Activated CD4-positive, alpha-beta T cell treated with anti-CD3 and anti-CD28 coated beads for 36 hours (primary cell): ENCODE measurements at places on chromosomes 1 and 21.
A peak's percentile ranks its signal among the peaks of the same experiment; 100 is the strongest.

DNA sequence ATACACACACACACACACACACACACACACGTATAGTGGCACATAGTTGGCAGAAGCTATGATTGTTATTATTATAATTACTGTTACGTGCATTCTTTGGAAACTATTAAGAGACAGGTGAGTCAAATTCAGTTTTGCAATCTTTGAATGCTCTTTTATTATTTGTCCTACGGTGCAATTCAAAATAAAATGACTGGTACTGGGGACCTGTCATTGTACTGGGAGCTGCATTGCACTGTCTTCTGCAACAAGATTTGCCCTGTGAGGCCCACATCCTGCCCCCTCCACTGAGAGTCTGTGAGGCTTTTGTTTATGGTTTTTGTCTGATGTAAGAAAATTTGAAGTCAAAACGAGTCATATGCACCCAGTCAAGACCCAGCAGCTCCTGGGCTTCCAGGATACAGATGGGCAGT lies 1.9 kb downstream of the LY9 start:
- DNase-seq = peak; percentile 83

- no peak for DNase-seq
These were observed 266.7 kb upstream of the GJB5 start for GRCh38 chr1:34488080-34488708.

GRCh38 chr1:85467036-85467435 lies 2.1 kb upstream of the DDAH1 start:
- DNase-seq = no peak

DNA sequence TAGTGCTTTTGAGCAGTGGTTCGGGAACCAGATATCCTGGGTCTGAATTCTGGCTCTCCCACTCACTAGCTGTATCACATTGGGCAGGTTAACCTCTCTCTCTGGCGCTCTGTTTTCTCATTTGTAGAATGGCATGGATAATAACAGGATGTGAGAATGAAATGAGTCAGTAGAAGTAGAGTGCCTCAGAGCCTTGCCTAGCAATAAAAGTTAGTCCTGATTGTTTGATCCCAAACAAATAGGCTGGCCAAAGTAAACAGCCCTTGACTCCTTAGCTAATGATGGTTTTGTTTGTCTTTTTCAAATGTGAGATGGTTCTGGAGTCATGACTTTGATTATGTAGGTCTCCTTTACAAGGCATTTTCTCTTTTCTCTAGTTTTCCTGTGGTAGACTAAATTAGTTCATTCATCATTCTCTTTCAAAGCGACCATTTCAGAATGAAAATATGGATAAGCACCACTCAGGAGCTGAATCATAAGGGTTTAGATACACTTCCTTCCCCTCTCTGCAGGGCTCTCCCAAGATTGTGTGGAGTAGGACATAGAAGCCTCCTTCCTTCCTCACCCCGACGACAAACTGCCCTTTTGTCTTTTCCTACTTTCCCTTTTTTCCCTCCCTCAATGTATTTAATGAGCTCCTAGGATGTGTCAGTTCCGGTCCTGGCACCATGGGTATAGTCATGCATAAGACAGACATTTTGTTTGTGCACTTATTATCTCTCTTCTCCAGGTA lies 23.1 kb downstream of the KIAA0040 start:
- DNase-seq = no peak

- no peak for DNase-seq
These were observed 41.0 kb downstream of the TBX15 start for GRCh38 chr1:118947003-118947765.

- DNase-seq = no peak
These were observed 12.7 kb upstream of the ZMYM6 start for GRCh38 chr1:35044431-35044830.

GRCh38 chr1:178399177-178399728 lies 97.5 kb downstream of the CLEC20A start:
- DNase-seq = no peak

DNA sequence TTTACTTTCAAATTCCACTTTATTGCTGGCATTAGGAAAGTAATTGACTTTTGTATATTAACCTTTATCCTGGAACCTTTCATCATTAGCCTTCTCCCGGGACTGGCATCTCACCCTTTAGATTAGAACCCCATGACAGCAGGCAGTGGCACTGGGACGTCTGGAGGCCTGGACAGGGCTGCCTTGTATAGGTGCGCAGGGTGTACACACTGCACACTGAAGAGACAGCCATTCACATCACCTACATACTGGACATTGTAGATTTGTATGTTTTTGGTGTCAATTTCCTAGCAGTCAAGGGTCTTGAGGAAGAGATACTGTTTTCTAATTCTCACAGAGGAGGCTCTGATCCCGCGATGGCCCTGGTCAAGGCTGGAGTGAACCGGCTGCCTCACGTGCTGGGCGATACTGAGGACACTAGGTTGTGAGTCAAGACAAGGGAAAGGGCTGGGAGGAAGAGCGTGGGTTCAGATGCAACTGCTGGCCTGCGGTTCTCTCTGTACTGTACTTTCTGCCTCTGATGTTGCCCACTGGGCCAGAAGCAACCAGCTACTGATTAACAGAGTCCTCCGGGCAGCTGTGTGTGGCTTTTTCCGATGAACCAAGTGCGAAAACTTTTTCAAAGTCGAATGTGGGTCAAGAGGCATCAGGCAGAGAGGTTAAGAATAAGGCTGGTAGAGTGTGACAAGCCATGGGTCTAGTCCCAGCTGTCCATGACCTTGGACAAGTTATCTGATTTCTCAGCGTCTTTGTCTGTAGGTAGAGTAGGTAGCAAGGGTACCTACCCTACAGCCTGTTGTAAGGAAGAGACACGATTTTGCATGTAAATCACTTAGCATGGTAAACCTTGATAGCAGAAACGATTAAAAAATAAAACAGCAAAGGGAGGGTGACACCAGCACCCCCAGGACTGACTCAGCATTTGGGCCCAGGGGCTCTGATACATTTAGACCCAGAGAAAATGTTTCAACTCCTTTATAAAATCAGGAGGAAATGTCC lies 38.2 kb upstream of the SLC25A33 start:
- DNase-seq = no peak

DNA sequence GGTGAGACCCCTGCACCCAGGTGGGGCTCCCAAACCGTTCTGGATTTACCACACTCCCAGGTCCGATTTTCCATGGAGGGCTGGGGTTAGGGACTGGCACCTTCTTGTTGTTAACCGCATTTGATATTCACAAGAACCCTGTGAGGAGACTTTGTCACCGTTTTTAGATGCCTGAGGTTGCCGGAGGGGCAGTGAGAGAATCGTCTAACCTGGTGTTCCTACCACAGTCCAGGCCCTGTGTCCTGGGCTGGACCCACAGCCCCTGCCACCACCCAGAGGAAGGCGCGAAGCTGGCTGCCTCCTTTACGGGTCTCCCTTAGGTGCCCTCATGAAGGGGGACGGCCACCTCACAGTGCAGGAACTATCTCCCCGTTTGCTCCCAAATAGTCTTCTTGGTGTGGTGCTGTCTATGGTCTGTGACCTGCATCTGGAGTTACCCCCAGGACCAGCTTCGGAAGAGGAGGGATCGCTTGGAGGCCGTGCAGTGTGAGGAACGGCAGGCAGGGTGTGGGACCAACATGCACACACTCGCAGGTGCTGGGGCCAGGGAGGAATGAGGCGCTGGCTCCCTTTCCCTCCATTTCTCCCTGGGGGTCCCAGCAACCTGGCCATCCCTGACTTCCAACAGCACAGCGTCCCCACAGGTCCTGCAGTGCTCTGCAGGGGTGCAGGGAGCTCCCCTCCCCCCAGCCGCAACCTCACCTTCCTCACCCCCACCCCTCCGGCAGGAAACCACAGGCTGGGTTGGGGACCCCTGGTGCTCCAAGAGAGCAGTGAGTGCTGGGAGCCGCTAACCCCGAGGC lies 7.0 kb downstream of the SIM2 start:
- peak; percentile 33 for DNase-seq

DNA sequence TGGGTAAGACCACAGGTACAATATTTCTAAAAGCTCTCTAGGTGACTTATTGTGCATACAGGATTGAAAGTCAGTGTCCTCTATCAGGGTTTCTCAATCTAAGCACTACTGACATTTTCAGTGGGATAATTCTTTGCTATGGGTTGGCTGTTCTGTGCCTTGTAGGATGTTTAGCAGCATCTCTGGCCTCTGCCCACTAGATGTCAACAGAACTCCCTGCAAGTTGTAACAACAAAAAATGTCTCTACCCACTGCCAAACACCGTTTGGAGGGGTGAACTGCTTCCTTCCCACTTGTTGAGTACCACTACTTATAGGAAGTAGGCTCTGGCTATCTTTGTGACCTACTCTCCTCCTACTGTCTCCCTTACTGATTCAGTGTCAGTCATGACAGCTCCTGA lies 90.1 kb upstream of the ZRANB2 start:
- DNase-seq = no peak

- DNase-seq = no peak
These were observed 83.4 kb downstream of the SNRPE start for GRCh38 chr1:203944651-203945404.

DNA sequence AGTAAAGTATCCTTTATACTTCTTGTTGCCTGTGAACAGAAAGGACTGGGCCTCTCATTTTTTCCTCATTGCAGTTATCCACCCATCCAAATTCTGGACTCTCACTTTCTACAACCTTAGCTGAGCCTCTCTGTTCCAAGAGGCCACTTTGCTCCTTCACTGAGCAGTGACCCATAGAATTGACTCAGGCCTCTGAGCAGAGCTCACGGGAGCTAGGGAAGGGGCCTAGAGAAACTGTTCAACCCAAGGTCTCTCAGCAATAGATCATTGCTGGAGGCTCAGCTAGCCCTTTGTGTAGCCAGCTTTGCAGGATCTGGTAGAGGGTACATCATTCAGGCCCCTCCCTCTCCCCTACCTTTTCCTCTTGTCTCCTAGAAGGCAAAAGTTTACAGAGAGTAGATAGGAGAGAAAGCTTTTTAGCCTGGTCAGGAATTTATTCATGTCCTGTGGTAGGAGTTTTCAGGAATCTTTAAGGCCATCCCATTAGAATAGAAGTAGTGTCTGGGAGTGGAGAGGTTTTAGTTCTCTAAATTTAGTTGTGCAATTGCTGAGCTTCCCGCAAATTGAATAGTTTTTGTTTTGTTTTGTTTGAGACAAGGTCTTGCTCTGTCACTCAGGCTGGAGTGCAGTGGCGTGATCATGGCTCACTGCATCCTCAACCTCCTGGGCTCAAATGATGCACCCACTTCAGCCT lies 6.7 kb downstream of the INTS3 start:
- DNase-seq = no peak

- peak; percentile 49 for DNase-seq
These were observed at the start of gene CFAP74 for GRCh38 chr1:2003541-2004131. Gene CFAP74 (minus strand): TSS chr1:2003786. CDS start chr1:1990956, 12,830 bp downstream.

- DNase-seq = peak; percentile 92
These were observed 8.8 kb downstream of the ZNF683 start for GRCh38 chr1:26363549-26364448.

- no peak for DNase-seq
These were observed 150.9 kb downstream of the NTMT2 start for GRCh38 chr1:170296642-170297041.

- DNase-seq = no peak
These were observed 29.7 kb downstream of the HSPA13 start for GRCh38 chr21:14353231-14353630.

DNA sequence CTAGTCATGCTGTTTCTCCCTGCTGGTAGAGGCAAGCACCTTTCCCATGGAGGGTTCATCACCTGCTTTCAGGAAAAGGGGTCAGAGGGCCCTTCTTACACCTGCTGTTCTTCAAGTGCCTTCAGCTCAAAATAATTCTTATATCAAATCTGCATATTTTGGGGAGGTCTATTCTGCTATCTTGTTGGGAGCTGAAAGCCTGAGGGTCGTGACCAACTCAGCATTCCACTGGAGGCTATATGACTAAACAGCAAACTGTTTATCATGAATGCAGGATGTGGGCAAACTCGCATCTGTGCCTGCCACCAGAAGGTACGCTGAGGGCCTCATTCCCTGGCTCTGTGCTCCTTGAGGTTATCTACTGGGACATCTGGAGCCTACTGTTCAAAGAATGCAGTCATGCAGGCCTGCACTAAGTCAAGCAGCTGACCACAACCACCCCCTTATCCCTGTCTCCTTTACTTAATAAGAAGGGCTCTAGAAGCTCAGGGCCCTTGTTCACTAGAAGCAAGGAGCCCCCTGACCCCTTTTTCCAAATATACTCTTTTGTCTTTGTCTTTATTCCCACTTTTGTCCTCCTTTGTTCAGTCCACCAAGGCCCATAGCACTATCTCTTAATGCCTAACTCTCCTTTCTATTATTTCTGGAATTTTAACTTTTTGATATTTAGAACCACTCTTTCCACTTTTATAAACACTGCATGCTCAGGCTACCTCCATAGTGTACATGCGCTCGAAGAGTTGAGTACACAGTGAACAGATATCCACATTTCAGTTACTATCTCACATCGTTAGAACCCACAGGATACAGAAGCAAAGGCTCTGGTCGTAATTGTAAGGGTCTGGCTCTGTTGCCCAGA lies 4.5 kb upstream of the TRIM17 start:
- DNase-seq = no peak

- no peak for DNase-seq
These were observed 21.9 kb upstream of the LAX1 start for GRCh38 chr1:203743091-203743571.

DNA sequence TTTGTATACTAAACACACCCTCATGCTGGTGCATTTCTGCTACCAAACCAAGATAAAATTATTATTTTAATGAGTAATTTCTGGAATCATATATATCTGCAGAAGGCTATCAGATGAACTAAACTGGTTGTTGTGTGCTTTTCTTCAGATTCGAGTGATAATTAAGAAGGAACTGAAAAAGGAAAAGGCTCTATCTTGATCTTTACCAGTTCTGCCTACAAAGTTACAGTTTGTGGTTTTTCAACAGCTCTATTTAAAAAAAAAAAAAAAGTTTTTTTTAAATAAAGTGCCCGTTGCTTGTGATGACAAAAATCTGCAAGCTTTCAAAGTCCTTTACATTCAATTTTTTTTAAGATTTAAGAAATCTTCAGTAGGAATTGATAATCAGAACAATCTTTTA lies 13.6 kb downstream of the DENND1B start:
- DNase-seq = no peak

DNA sequence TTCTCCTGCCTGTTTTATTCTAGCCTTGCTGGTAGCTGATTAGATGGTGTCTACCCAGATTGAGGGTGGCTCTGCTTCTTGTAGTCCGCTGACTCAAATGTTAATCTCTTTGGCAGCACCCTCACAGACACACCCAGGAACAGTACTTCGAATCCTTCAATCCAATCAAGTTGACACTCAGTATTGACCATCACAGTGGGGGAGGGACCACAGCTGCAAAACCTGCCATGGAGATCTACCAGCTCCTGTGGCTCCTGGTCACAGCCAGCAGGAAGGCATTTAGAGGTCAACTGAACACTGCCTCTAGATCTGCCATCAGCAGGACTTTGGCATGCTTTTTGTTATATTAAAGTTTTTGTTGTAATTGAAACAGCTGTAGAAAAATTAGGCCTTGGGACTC lies 146.9 kb downstream of the RWDD3 start:
- DNase-seq = no peak

- DNase-seq = no peak
These were observed 23.4 kb downstream of the KCNQ4 start for GRCh38 chr1:40806731-40807695.

GRCh38 chr1:19780267-19780877 lies 19.3 kb downstream of the TMCO4 start:
- no peak for DNase-seq

- DNase-seq = no peak
These were observed 72.5 kb downstream of the OBSCN start for GRCh38 chr1:228280106-228280901.
